SW 1271 (cell line): ENCODE measurements at places on chromosomes 1 and 21.
A peak's percentile ranks its signal among the peaks of the same experiment; 100 is the strongest.

DNA sequence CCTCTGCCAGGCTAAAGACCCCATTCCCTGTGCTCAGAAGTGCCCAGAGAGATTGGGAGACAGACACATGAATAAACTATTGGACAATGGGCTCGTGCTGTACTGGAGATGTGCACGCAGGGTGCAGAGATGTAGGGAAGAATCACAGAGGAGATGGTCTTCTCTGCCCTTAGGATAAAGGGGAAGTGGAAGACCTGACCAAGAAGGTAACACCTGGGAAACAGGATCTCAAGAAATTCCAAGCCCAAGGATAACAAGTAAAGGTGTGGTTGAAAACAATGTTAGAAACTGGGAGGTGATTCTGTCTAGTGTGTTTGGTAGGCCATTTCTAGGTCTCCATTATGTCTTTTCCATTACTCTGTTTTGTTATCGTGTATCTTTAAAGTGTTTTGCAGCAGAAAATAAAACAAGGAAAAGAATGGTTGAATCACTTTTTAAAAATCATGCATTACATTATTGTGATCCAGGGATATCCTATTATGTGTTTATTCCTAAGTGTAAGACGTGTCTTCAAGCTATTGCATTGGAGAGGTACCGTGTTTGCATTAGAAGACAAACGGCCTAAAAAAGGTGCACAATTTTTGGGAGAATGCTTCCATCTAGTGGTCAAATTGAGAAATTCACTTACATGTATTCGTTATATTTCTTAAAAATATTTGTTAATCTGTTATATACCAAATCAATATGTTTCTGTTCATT is 40.8 kb upstream of the KCTD3 start:
- no peak for DNase-seq

- DNase-seq, result no peak
Observed at GRCh38 chr1:59432531-59433439, 135.9 kb downstream of the FGGY start.

DNA sequence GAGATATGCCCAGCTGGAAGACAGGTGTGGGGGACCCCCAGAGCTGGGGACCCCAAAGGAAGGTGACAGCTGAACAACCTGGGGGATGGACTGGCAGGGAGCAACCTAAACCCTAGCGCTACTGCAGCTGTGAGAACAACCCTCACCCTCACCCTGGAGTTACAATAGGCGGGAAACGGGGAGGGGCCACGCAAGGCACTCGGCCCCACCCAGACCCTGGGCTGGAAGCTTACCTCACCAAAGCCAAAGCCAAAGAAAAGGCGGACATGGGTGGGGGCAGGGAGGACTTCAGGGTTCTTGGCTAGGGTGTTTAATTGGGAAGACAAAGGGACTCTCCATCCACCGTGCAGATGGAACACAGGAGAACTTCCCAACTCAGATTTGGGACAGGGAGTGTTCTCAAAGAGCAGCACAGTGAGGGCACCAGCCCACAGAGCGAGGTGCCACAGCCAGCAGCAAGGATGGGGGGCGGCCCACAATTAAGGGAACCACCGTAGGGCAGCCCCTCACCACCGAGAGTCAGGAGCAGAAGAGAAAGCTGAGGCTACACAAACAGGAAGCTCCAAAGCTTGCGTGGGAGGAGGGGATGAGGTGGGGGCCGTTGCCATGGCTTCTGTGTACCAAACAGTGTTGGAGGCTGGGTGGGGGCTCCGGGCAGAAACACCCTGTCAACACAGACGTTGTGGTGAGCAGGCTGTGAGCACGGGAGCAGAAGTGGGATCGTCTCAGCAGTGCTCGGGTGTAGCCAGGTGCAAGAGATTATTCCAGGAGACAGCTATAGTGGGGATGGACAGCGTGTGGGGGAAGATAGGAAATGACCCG is 1.9 kb downstream of the TAGLN2 start:
- DNase-seq, result no peak

- DNase-seq, result no peak
Observed at GRCh38 chr1:185353124-185353523, 36.1 kb upstream of the IVNS1ABP start.

GRCh38 chr21:27550287-27550686 is 583.4 kb upstream of the ADAMTS5 start:
- DNase-seq, result no peak

DNA sequence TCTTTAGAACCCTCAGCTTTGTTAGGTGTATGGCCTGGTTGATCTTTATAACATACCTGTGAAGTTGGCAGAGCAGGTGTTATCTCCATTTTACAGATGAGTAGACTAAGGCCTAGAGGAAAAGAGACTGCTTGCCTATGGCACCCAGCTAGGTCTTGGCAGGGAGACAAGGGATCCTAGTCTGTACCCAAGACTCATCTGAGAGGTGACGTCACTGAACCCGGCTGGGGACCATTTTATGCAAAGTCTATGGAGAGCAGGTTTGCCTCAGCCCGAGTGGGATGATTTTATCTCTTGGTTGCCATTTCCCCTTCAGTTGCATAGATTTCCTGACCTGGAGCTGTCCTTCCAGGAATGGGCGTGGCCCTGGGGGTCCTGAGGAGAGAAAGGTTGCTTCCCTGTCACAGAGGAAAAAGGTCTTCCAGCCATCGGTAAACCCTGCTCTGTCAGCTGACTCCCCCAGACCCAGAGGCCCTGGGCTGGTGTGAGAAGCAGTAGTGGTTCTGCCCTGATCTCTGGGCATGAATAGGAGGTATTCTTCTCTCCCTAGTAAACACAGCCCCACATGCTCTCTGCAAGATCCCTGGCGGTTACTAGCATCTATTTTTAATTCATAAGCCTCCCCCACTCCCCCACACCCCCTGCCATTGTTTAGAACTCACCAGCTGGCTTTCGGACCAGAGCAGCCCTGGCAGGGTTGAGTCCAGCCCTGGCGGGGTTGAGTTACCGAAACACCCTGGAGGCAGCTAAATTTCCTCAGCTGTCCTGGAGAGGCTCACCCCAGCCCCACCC is 19.6 kb downstream of the TMCC2 start:
- DNase-seq, result no peak

DNA sequence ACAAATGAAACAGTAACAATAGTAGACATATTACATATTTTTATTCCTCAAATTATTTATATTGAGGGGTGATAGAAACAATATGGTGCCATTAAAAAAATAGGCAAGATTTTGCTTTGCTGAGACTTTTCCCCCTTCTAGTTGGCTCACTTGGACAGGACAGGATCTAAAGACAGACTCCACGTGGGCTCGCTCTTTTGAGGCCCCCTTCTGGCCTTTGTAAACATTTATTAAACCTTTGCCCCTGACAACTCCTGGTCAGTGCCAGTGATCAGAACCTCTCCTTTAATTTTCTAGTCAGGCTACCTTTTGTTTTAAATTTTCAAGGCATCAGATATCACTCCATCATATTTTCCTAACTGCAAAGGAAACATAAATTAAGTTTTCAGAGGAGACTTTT is 49.7 kb upstream of the IFI44L start:
- DNase-seq, result no peak

DNA sequence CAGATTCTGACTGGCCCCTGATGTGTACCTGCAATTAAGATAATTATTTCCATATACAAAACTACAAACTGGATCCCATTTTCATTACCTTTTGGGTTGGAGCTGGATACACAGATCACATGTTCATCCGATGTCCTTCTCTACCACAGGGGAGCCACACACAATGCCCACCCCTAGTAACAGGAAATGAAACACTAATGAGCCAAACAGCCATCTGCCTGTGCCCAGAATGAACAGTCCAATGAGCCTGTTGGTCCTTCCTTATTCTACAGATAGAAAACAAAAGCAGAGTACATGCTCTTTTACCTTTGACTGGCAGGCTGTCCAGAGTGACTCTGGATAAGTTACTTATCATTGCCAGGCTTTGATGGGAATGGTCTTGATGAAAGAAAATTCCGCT is 68.6 kb downstream of the SIPA1L2 start:
- no peak for DNase-seq

DNA sequence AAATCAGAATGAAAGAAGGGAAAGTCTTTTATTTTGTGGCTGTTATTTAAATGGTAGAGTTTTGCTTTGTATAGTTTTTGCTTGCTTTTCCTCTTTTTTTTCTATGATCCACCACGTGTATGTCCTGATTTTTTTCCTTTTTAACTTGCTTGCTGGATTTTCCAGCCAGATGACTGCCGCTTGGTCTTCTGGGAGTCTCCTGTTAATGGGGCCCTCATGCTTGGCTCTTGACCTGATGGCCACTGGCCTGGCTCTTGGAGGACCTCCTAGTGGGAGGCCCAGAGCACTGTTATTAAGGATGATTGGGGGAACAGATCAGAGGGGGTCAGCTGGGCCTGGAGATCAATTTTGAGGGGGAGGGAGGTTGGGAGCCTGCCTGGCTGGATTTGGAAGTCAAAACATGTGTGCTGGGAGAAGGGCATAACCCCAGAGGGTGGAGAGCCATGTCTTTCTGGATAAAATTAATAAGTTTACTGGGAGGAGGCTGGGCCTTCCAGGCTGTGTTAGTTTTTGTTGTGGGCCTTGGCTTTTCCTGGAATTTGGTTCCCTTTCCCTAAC is 1.2 kb downstream of the FGGY start:
- no peak for DNase-seq

- DNase-seq, result no peak
Observed at GRCh38 chr1:7558481-7558880, 212.6 kb upstream of the VAMP3 start.

DNA sequence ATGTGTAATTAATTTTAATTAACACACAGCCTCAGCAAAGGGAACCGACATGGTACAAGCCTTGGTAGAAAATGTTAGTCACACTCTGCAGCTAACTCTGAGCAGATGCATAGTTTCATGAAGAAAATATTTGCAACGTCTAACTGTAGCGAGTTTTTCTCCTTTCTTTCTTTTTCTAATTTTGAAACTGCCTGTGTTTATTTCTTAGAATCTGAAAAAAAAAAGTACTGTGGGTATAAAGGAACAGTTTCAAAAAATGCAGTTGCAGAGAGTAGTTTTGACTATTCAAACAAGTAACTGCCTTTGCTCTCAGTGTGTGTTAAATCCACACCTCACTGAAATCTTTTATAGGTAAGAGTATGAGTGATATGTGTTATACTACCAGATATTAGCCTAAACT is 149.9 kb upstream of the C1orf105 start:
- no peak for DNase-seq

GRCh38 chr1:218353656-218354055 is 8.5 kb downstream of the TGFB2 start:
- DNase-seq, result no peak

GRCh38 chr1:19009882-19010321 is 53.4 kb upstream of the IFFO2 start:
- peak; percentile 87 for DNase-seq
